ENCODE measurements at places on chromosomes 7 and 10.

DNA sequence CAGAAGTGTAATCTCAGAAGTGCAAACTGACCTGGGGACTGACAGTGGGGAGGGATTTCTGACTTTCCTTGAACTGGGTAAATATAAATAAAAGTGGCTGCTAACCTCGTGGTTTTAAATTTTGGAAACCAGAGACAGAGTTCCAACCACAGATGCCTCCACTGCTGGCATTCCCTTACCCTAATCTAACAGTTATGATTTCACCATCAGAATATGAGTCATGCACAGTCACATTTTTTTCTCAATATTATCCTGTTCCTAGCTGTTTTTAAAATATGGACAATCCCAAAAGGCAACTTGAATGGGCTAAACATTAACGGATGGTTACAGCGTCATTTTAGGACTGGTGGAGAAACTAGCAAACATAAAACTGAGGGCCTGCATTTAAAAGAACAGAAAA lies 264.3 kb upstream of the INHBA start:
- no peak overlapping the region for H3K27ac ChIP-seq
- H3K27me3 ChIP-seq: peaks cover 70% of the 10 kb centered on the region
- no peak for DNase-seq
- no peak overlapping the region for H3K4me3 ChIP-seq
- H3K4me1 ChIP-seq: no peaks in the 10 kb centered on the region

DNA sequence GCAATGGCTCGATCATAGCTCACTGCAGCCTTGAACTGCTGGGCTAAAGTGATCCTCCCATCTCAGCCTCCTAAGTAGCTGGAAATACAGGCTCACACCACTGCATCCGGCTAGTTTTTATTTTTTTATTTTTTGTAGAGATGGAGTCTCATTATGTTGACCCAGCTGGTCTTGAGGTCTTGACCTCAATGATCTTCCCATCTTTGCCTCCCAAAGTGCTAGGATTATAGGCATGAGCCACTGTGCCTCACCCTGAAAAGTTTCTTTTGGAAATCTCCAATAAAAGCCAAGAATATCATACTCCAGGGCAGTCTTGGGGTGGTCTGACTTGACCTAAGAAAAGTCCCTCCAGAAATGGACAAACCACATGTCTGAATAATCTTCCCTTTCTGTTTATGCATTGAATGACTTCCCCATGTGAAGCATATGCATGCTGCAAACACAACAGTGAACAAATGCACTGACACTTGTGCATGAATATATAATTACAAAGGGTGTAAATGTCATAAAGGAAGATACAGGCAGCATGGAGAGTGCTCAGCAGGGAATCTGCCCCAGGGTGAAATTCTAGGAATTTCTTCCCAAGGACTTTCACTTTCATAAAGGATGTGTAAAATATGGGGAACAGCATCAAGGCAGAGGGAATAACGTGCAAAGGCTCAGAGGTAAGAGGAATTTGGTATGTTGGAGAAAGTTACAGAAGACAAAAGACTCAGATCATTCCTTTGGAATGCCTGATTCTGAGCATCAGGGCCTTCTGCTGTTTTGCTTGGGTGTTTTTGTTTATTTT lies 142.4 kb upstream of the LYZL1 start:
- H3K27ac ChIP-seq: no peak overlapping the region
- no peaks in the 10 kb centered on the region for H3K27me3 ChIP-seq
- peaks cover 39% of the 10 kb centered on the region for H3K4me1 ChIP-seq
- no peak for DNase-seq
- H3K4me3 ChIP-seq: no peak overlapping the region

DNA sequence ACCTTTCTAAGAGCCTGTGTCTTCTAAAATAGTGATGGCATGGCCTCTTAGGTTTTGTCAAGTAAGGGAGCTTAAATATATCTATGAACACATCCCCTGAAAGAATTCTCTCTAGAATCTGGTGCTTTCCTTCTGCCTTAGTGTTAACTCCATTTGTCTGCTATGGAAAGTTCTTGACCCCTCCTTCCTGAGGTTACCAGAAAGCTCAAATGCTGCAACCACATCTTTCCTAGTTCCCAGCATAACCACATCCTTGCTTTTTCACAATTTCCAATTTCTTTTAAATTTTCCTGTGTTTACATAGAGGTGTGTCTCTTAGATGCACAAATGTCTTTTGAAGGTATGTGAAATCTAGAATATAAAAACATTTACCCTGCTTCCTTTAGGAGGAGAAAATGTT lies 16.4 kb upstream of the GSDME start:
- DNase-seq: no peak
- no peak overlapping the region for H3K27ac ChIP-seq
- no peak overlapping the region for H3K4me3 ChIP-seq
- H3K36me3 ChIP-seq: no peaks in the 10 kb centered on the region
- H3K27me3 ChIP-seq: no peaks in the 10 kb centered on the region

DNA sequence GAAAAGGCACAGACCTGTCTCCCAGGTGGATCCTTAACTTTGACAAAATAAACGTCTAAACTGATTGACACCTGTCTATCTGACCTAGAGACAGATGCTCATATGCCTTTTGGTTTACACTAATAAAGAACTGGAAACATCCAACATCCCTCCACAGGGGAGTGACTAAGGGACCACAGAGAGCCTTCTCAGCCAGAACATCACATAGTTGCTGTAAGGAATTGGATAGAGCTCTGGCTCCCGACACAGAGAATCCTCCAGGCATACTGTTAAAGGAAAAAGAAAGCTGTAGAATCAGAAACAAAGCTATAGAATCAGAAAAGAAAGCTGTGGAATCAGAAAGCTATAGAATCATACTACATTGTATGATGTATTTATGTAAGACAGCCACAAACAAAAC lies 258.8 kb downstream of the STK31 start:
- H3K4me1 ChIP-seq: no peaks in the 10 kb centered on the region
- H3K27ac ChIP-seq: no peak overlapping the region
- no peaks in the 10 kb centered on the region for H3K27me3 ChIP-seq
- no peak for DNase-seq
- no peaks in the 10 kb centered on the region for H3K36me3 ChIP-seq
- no peak overlapping the region for H3K4me3 ChIP-seq

- DNase-seq: peak; percentile 68
- no peak overlapping the region for H3K4me3 ChIP-seq
- peaks cover 17% of the 10 kb centered on the region for H3K27me3 ChIP-seq
- peaks cover 11% of the 10 kb centered on the region for H3K4me1 ChIP-seq
- peaks cover 2% of the 10 kb centered on the region for H3K36me3 ChIP-seq
Measured at GRCh38 chr7:44973610-44974401, 5.0 kb downstream of the MYO1G start.

- no peak overlapping the region for H3K4me3 ChIP-seq
- H3K4me1 ChIP-seq: peaks cover 8% of the 10 kb centered on the region
- H3K36me3 ChIP-seq: no peaks in the 10 kb centered on the region
- H3K27ac ChIP-seq: no peak overlapping the region
- H3K27me3 ChIP-seq: peaks cover 38% of the 10 kb centered on the region
Measured at GRCh38 chr7:38317515-38317914, 44.1 kb upstream of the TARP start.

DNA sequence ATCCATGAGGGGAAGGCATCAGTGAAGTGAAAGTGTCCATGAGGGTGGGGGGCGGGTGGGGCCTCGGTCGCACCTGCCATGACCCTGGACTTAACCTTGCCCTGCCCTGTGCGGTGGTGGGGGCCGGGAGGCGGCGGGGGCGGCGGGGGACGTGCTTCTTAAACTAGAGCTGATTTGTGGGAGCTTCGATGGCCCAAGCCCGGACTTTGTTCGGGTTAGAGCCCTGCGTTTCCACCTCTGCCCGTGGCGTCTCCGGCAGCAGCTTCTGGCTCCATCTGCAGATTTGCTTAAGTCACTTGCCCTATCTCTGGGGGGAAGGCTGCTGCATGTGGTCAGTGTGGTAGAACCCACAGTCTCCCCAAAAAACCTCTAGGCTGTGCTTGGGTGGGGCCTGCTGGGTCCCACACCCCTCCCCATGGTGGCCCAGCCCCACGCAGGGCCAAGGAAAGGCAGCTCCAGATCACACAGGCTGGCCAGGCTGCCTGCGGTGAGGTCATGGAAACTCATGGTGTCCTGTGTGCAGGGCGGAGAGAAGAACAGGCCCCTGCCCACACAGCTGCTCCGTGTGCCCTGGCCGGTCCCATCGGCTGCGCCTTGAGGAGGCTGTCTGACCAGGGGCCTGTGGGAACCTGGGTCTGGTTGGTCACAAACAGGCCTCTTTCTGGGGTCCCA lies 93.2 kb downstream of the INPP5A start:
- H3K4me3 ChIP-seq: no peak overlapping the region
- H3K4me1 ChIP-seq: no peaks in the 10 kb centered on the region
- no peak overlapping the region for H3K27ac ChIP-seq

GRCh38 chr7:138768241-138768640 lies 29.6 kb upstream of the TMEM213 start:
- no peak for DNase-seq
- no peak overlapping the region for H3K27ac ChIP-seq
- H3K36me3 ChIP-seq: no peaks in the 10 kb centered on the region
- H3K4me1 ChIP-seq: peaks cover 7% of the 10 kb centered on the region
- H3K4me3 ChIP-seq: no peak overlapping the region

- H3K4me3 ChIP-seq: no peak overlapping the region
- no peak overlapping the region for H3K27ac ChIP-seq
- no peak for DNase-seq
Measured at GRCh38 chr10:96560966-96561887, 25.6 kb downstream of the TM9SF3 start.

DNA sequence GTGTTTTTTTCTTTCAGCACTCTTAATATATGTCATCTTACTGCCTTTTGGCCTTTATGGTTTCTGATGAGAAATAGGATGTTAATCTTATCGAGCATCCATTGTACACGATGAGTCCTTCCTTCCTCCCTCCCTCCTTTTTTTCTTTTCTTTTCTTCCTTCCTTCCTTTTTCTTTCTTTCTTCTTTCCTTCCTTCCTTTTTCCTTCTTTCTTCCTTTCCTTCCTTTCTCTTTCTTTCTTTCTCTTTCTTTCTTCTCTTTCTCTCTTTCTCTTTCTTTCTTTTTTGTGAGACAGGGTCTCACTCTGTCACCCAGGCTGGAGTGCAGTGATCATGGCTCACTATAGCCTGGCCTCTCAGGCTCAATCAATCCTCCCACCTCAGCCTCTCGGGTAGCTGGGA lies 8.4 kb downstream of the RPEL1 start:
- H3K27me3 ChIP-seq: no peaks in the 10 kb centered on the region
- no peaks in the 10 kb centered on the region for H3K36me3 ChIP-seq
- H3K27ac ChIP-seq: no peak overlapping the region
- H3K4me1 ChIP-seq: no peaks in the 10 kb centered on the region
- H3K4me3 ChIP-seq: no peak overlapping the region

DNA sequence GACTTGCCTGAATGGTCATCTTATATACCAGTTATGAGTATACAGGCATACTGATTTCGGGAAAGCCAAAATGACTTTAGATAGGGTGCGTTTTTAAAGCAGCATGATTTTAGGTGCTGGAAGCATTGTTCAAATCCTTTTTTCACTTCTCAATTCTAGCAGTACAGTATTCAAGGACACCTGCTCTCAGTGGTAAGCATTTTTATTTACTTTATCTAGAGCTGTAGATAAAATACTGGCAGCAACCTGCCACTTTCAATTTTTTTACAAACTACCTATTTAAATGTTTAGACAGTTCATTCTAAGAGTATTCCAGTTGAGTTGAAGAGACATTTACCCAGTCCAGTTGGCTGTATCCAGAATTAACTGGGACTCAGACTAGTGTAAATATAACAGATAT lies 33.6 kb downstream of the TMEM106B start:
- DNase-seq: no peak
- no peaks in the 10 kb centered on the region for H3K4me1 ChIP-seq
- no peaks in the 10 kb centered on the region for H3K27me3 ChIP-seq
- no peak overlapping the region for H3K4me3 ChIP-seq

- no peaks in the 10 kb centered on the region for H3K4me1 ChIP-seq
- no peak overlapping the region for H3K4me3 ChIP-seq
- no peaks in the 10 kb centered on the region for H3K27me3 ChIP-seq
- no peak overlapping the region for H3K27ac ChIP-seq
Measured at GRCh38 chr10:75179657-75180177, 30.9 kb upstream of the VDAC2 start.

GRCh38 chr10:113552014-113552413 lies 839 bp upstream of the HABP2 start:
- H3K27ac ChIP-seq: no peak overlapping the region
- no peak overlapping the region for H3K4me3 ChIP-seq
- peak; percentile 66 for DNase-seq
- H3K4me1 ChIP-seq: peaks cover 37% of the 10 kb centered on the region
- H3K36me3 ChIP-seq: no peaks in the 10 kb centered on the region

DNA sequence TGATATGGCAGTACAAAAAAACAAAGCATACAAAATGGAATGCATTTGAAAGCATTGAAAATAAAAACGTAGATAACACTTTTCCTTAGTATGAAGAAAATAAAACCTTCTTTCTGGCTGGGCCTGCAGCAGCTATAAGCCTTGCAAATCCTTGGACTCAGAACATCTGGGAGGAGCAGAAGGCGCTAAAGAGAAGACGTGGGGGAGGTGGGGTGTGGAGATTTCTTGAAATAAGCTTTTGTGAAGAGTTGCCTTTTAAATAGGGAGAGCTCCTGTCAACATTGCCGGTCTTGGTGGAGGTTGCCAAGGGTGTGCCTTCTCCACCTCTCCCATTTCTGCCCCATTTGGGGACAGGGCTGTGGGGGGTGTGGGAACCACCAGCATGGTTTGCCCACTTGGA lies 128.7 kb downstream of the TMEM178B start:
- H3K27me3 ChIP-seq: no peaks in the 10 kb centered on the region
- no peaks in the 10 kb centered on the region for H3K4me1 ChIP-seq
- H3K4me3 ChIP-seq: no peak overlapping the region
- no peak for DNase-seq
- H3K27ac ChIP-seq: no peak overlapping the region
- H3K36me3 ChIP-seq: no peaks in the 10 kb centered on the region

DNA sequence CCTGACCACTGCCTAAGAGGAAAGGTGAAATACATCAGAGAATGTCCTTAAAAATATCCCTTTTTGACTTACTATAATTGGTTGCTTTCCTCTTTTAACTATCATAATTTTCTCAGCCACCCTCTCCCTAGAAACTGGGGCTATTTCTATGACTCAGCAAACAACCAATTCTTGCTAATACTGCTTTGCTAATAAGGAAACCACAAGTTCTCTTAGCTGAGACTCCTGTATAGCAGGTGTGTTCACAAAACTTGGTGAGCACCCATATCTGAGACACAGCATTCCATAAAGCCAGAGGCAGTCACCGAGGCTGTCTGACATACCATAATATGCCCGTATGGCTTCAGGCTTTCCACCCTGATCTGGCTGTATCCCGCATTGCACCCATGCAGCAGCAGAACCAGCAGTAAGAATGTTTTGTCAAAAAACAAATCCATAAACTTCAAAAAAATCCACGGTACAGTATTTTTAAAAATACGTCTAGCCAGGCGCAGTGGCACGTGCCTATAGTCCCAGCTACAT lies 191.7 kb upstream of the C7orf33 start:
- H3K27ac ChIP-seq: no peak overlapping the region
- H3K4me3 ChIP-seq: no peak overlapping the region
- H3K27me3 ChIP-seq: peaks cover 22% of the 10 kb centered on the region
- no peak for DNase-seq

DNA sequence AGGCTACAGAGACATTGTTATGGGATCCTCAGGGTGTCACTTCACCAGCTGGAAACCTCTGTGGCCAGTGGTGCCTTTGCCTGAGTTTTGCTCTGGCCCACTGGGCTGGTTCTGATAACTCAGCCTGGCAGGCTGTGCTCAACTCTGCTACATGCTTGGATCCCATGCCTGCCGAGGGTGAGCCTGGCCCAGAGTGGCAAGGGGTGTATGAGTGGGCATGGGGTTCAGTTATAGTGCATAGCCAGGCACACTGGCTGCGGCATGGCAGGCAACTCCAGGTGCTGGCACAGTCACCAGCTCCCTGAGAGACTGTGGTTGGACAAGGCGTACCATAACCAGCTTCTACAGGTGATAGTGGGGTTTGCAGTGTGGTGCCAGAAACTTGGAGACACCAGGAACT lies 107.0 kb upstream of the PCDH15 start:
- no peak overlapping the region for H3K27ac ChIP-seq
- no peak for DNase-seq
- no peaks in the 10 kb centered on the region for H3K4me1 ChIP-seq
